Thymus (tissue), 14 donors: ENCODE measurements at places on chromosomes 13 and 19. TPM values are rescaled to one million over a fixed set of nuclear protein-coding genes. Genes with fewer than 3 reads are reported as not detected.

- no peaks in the 10 kb centered on the region for H3K36me3 ChIP-seq
- no peak overlapping the region for H3K27ac ChIP-seq
- H3K4me3 ChIP-seq, result no peak overlapping the region
- no peak for DNase-seq
- H3K4me1 ChIP-seq, result no peaks in the 10 kb centered on the region
Measured at GRCh38 chr13:92734545-92734944, 492.1 kb upstream of the GPC6 start.

- DNase-seq, result peak; percentile 96
- peaks cover 3% of the 10 kb centered on the region for H3K36me3 ChIP-seq
- H3K27ac ChIP-seq, result peak overlapping the region; percentile 91
- peaks cover 45% of the 10 kb centered on the region for H3K4me1 ChIP-seq
- no peaks in the 10 kb centered on the region for H3K27me3 ChIP-seq
Measured at GRCh38 chr19:48637948-48638830, 1.0 kb upstream of the DBP start.

Gene LILRB4
- total RNA-seq, result 4.2 TPM

Gene KLF1
- total RNA-seq, result 2.5 TPM

GRCh38 chr13:94966422-94966955, 254.1 kb upstream of the SOX21 start:
- H3K4me3 ChIP-seq, result no peak overlapping the region
- peaks cover 58% of the 10 kb centered on the region for H3K27me3 ChIP-seq
- H3K4me1 ChIP-seq, result no peaks in the 10 kb centered on the region
- H3K36me3 ChIP-seq, result no peaks in the 10 kb centered on the region
- H3K27ac ChIP-seq, result no peak overlapping the region

- peaks cover 66% of the 10 kb centered on the region for H3K27me3 ChIP-seq
- H3K36me3 ChIP-seq, result no peaks in the 10 kb centered on the region
- H3K4me3 ChIP-seq, result no peak overlapping the region
- no peak for DNase-seq
Measured at GRCh38 chr19:47433121-47433520, 13.8 kb upstream of the MEIS3 start.

DNA sequence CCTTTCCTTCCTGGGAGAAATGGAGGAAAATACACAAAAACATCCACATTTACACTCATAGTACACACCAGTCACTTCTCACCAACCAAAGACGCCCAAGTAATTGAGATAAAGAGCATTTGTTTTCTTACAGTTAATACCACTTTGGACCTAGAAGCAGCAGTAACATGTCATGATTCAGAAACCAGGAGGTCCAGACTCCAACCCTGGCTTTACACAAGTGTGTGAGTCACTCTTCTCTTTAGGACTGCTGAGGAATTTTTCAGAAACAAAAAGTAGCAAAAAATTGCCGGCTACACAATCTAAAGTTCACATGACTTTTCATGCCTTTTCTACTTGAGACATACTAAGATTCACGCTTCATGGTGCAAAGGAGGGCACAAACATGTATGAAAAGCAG, 42.1 kb downstream of the TUBGCP3 start:
- H3K27ac ChIP-seq, result no peak overlapping the region
- peaks cover 41% of the 10 kb centered on the region for H3K36me3 ChIP-seq
- no peak overlapping the region for H3K4me3 ChIP-seq
- H3K4me1 ChIP-seq, result no peaks in the 10 kb centered on the region
- DNase-seq, result no peak

Gene CLN5
- 29.1 TPM for total RNA-seq

- no peak overlapping the region for H3K27ac ChIP-seq
- peaks cover 5% of the 10 kb centered on the region for H3K4me1 ChIP-seq
- no peaks in the 10 kb centered on the region for H3K27me3 ChIP-seq
Measured at GRCh38 chr19:35733180-35734125, 8.8 kb downstream of the IGFLR1 start.

GRCh38 chr13:29993716-29994488, 143.5 kb upstream of the UBL3 start:
- no peak overlapping the region for H3K4me3 ChIP-seq
- no peaks in the 10 kb centered on the region for H3K4me1 ChIP-seq
- H3K27ac ChIP-seq, result no peak overlapping the region
- no peaks in the 10 kb centered on the region for H3K36me3 ChIP-seq

GRCh38 chr13:44523146-44524015, 52.7 kb downstream of the TSC22D1 start:
- no peaks in the 10 kb centered on the region for H3K4me1 ChIP-seq
- H3K27me3 ChIP-seq, result no peaks in the 10 kb centered on the region
- peak; percentile 12 for DNase-seq
- H3K27ac ChIP-seq, result peak overlapping the region; percentile 61
- H3K4me3 ChIP-seq, result no peak overlapping the region

DNA sequence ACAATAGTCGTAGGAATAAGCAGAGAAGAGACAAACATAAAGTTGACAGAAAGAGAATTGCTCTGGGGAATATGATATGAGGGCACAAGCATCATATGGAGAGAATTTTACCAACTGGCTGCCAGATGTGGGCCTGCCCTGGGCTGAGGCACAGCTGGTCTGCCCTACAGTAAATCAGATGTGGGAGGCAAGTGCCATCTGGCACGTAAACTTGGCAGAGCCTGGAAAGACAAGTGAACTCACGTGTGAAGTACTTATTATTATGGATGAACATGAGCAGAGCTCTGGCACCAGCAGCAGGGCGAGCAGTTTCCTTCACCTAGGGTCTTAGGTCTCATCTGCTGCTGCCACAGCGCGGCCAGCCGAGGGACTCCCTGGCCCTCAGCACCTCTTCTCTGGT, 20.6 kb downstream of the PCDH8 start:
- DNase-seq, result no peak
- no peaks in the 10 kb centered on the region for H3K4me1 ChIP-seq
- no peaks in the 10 kb centered on the region for H3K36me3 ChIP-seq
- H3K4me3 ChIP-seq, result no peak overlapping the region
- H3K27me3 ChIP-seq, result no peaks in the 10 kb centered on the region
- no peak overlapping the region for H3K27ac ChIP-seq

DNA sequence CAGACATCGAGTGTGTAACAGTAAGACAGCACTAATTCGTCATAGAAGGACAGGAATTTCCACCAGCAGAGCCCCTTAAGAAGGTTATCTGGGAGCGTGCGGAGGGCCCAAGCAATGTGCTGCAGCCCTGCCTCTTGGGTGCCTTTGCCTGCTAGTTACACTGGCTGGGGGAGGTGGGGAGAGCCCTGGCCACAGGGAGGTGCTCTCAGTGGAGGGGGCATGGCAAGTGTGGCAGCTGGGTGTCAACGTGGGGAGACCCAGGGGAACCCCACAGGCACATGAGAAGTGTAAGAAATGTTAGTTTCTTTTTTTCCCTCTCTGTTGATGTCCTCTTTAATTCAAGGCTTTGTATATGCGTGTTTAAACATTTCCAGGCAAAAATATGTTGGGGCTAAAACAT, 50.9 kb upstream of the TMTC4 start:
- H3K4me3 ChIP-seq, result no peak overlapping the region
- H3K4me1 ChIP-seq, result no peaks in the 10 kb centered on the region
- H3K27ac ChIP-seq, result no peak overlapping the region
- no peaks in the 10 kb centered on the region for H3K27me3 ChIP-seq
- DNase-seq, result no peak
